ENCODE measurements at places on chromosomes 1 and 21.

DNA sequence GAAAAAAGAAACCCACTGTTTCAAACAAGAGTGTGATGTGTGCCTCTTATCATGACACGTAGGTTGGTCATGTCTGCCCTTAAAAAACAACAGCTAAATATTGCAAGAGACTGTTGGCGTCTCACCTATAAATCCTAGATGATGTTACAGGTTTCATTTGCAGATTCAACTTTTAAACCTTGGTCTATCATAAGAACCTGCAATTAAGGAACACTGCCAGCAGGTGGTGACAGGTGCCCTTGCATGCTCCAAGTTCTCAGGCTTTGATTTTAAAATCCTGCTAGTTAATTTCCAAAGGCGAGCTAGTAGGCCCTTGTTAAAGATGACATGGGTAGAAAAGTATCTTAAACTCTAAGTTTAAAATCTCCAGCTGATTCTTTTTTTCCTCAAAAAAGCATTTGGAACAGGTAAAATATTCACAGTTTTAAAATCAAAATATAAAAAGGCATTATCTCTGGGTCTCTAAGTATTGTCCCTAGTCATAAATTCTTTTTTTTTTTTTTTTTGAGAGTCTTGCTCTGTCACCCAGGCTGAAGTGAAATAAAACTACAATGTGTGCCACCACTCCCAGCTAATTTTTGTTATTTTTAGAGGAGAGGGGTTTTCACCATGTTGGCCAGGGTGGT is 39.1 kb downstream of the CLSTN1 start:
- DNase-seq: peak; percentile 2

- no peak for DNase-seq
These were observed 22.1 kb upstream of the DISP1 start for GRCh38 chr1:222792744-222793143.

- no peak for DNase-seq
These were observed 64.3 kb upstream of the COL6A1 start for GRCh38 chr21:45917241-45917640.

DNA sequence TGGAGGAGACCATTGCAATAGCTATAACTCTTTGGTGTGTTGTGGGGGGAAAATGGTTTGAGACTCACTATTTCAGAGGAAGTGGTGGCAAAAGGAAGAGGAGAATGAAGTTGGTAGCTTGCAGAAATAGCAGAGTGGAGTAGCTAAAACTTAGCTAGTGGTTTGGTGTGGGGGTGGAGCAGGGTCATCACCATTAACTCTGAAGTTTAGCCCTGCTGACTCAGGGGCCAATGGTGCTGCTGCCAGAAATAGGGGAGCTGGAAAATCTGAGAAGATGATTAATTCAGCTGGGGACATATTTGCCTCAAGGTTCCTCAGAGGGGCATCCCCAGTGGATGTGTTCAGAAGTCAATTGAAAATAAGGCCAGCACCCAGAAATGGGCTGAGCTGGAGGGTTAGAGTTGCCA is 65.4 kb downstream of the RUNX1 start:
- DNase-seq: no peak

DNA sequence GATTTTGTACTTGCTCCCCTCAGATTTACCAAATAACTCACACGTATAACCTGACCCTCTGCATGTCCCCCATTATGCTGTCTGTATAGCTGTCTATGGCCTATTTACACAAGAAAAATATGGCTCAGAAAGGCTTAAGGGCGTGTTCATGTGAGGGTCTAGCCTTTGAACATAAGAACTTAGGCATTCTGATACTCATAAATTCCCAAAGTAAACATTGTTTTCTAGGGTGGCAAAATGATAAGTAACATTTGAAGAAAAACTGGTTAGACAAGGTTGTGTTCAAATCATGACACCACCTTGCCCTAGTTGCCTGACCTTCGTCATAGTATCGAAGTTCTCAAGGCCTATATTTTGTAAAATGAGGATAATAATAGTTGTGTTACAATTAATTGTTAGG is 394.6 kb downstream of the LRRIQ3 start:
- no peak for DNase-seq

DNA sequence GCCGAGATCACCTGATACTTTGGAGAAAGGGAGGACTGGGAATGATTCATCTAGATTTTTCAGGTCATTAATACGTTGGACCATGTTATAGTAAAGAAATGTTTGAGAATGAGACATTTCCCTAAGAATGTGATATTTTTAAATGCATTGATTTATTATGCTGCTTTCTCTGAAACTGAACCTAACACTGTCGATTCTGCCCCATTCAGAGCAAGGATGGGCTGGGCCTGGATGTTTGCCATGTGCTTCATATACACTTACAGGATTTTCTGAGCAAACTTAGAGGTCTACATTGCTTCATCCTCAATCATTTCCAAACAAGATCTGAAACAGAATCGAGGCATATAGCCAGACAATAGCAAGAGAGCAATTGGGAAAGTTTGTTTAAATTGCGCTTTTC is 183.3 kb downstream of the CRB1 start:
- no peak for DNase-seq

- peak; percentile 76 for DNase-seq
These were observed 167.7 kb downstream of the ACTL8 start for GRCh38 chr1:17922833-17923232.

DNA sequence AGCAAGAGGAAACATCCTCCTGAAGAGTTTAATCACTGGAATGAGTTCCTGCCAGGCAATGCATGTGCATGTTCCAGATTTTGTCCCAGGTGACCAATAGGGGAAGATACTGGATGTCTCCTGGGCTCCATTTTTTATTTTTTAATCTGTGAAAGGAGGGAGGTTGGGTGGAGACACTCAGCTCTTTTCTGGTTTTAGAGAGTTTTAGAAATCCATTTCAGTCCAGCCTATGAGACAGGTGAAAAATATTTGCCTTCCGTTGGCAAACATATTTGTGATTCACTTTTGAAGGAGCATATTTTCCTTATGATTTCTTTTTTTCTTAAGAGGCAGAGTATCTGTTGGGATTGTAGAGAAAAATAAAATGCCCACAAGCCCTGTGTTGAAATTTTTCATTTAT is 70.7 kb downstream of the ABCA4 start:
- DNase-seq: no peak

GRCh38 chr1:154879038-154879421 is 8.9 kb upstream of the KCNN3 start:
- peak; percentile 87 for DNase-seq

- no peak for DNase-seq
These were observed 165.8 kb upstream of the C1orf105 start for GRCh38 chr1:172254521-172255222.

GRCh38 chr1:234216116-234216703 is 157.0 kb upstream of the COA6 start:
- no peak for DNase-seq

DNA sequence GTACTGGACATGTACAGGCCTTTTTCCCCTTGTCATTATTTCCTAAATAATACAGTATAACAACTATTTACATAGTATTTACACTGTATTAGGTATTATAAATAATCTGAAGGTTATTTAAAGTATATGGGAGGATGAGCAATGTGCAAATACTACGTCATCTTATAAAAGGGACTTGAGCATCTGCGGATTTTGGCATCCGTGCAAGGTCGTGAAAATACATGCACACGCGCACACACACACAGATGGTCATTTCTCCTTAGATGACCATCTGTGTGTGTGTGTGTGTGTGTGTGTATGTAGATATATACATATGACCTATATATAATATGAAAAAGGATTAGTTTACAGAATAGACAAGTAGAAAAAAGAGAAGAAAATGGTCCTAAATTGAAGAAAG is 15.4 kb downstream of the ALG14 start:
- DNase-seq: no peak

DNA sequence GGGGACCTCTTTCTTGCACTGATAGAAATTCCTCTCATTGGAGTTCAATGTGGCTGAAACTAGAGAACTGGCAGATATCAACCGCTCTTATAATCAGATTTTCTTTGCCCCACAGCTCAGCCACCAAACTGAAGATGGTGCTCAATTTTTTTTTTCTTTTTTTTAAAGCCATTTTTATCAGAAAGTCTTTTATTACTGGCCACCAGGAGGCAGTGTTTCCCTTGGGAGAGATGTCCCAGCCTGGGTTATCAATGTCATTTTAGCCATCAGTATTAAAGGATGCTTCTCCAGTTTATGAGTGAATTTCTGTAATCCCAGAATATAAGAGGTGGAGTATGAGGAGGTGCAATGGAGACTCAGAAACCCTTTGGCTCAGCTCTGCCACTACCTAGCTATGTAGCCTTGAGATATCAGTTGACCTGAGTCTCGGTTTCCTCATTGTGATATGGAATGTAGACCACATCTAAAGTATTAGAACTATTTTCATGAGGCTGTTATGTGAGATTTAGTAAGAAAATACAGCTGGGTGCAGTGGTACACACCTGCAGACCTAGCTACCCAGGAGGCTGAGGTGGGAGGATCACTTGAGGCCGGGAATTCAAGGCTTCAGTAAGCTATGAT is 27.6 kb downstream of the CD244 start:
- DNase-seq: peak; percentile 81

DNA sequence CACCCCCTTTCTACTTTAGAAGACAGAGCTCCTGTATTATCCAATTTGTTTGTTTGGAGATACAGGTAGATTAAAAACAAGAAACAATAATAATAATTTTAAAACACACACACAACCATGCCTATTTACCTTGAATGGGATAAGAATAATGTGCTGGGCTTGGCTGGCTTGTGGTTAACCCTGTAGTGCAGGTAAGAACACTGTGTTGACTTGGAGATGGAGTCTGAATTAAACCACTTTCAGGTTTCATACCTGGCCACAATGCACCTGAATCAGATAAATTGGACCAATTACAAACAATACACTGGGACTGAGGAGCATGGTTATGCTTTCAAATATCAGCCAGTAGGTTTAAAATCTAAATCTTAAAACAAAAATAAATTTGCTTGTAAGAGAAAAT is 60.8 kb downstream of the EYA3 start:
- DNase-seq: no peak

DNA sequence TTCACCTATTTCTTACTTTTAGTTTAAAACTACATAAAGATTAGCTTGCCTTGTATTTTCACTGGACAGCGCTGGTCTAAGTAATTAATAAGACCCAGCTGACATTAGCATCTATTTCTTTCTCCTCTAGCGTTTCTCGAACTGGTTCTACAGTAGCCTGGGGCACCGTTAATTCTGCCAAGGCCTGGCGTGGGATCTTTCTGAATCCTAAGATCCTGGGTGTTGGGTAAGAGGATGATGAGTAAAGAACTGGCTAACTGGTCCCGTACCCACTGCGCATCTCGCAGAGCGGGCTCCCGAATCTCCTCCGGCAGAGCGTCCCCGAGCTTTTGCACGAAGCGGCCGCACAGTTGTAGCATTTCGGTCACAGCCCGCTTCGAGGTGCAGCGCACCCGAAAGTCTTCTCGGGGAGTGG is 309 bp downstream of the NSL1 start:
- DNase-seq: peak; percentile 93

DNA sequence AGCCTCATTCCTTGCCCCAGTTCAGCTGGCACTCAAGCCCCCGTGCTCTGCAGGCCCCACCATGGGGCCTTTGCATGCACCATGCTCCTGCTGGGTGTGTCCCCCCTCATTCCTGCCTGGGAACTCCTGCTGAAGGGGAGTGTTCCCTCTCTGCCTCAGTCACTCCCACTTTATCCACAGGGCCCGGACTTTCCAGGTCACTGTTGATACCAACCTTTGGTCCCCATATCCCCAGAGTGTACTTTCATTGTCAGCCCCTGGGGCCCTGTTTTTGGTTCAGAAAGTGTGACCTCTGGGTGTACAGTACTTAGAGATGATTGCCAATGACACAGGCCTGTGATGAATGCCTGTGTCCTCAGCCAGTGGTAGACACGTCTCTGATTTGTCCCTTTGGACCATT is 2.9 kb downstream of the TTC22 start:
- no peak for DNase-seq

DNA sequence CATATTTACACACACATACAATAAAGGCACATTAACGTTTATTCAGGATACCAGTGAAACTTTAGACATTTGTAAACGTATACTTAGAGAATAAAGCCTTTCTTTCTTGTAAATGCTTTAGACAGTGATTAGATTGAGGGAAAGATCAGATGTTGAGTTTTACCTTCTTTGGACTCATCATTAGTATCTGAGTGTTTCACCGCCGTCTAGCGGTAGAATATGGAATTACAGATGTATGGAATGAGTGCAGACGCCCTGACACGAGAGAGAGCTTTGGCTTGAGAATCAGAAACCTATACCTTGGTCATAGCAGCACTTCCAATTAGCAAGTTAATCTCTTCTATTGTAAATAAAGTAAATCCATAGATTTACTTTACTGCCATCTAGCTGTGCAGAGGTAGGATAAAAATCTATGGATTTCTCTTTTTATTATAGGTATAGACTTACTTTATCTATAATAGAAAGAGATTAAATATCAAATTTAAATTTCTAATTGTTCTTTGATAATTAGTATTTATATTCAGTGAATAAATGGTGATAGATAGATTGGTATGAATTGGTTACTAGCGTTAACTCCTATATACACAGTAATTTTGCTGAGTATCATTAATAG is 12.6 kb downstream of the FLG2 start:
- DNase-seq: peak; percentile 80
